ENCODE measurements at places on chromosomes 4 and X.

DNA sequence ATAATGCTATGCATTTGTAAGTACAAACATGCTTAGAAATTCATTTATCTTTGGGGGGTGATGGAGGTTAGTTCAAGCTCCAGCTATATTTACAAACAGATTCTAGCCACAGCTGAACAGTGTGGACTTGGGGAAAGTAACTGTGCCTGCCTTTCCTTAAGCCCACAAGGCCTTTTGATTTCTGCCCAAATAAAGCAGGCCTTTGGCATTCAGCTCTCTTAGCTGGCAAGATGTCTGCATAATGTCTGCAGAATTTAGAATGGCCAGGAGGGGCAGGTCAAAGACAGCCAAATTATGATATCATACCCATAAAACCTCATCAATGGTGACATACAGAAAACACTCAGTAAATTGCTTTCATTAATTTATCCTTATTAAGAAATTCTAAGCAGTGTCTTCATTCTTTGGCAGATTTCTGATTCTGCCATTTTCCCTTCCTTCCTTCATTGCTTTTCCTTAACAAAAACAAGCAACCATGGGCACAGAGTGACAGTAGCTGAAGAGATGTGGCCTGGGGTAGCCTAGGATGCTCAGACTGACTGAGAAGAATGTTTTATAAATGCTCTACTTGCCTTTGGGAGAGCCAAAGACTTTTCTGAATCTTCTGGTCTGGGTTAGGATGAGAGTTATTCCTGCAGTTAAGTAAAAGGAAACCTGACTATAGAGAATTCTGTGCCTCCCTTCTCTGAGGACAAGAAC is 538.7 kb upstream of the NR3C2 start:
- no peak for DNase-seq

GRCh38 chrX:109533631-109534030 is 3.0 kb upstream of the NXT2 start:
- no peak for DNase-seq

GRCh38 chr4:101762025-101762424 is 28.5 kb upstream of the BANK1 start:
- no peak for DNase-seq

DNA sequence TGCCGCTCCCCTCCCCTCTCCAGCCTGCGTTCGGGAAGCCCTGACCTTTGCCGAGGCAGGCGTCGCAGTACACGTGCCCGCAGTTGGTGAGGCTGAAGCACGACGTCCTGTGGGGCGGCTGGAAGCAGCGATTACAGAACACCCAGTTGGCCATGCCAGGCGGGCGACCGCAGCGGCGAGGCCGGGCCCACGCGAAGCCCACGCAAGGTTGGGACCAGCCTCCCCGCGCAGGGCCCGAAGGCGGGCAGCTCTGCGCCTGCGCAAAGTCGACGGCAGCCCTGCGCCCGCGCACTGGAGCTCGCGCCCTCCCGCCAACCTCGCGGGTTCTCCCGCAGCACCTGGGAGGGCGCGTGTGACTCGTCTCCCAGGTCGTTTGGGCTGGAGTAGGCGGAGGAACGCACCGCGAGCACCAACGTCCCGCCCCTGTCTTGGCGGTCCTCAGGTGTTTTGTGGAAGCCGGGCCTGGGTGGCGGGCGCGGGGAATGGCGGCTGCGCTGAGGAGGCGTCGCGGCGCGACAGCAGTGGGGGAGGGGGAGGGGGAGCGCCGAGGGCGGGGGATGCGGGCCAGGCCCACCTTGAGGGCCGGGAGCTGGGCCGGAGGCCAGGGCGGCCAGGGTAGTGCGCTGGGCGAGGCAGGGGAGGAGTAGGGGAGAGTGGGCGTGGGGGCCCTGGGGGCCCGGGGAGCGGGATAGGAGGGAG is at the start of gene RNF212:
TSS of gene RNF212 (minus strand) at position 254 of the 699 bp plus-strand sequence. CDS start at position 154, 100 bp downstream.
- DNase-seq: no peak

DNA sequence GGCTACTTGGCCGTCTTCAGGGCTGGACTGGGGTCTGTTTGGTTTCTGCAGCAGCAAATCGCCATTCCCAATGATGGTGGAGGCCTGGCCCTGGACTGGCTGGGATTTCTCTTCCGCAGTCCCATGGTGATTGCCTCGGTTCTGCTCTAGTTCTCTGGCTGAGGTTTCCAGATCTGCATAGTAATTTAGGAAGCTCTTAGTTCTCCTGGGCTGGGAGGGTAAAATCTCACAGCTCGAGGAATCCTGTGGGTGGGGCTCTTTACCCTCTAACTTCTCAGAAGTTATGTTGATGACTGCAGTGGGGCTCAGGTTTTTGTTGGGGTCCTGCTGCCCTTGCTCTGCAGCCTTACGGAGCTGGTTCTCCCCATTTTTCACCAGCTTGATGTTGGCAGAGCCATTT is 200.6 kb downstream of the APBB2 start:
- DNase-seq: no peak

- no peak for DNase-seq
These were observed 237.4 kb downstream of the DCLK2 start for GRCh38 chr4:150315691-150316090.

DNA sequence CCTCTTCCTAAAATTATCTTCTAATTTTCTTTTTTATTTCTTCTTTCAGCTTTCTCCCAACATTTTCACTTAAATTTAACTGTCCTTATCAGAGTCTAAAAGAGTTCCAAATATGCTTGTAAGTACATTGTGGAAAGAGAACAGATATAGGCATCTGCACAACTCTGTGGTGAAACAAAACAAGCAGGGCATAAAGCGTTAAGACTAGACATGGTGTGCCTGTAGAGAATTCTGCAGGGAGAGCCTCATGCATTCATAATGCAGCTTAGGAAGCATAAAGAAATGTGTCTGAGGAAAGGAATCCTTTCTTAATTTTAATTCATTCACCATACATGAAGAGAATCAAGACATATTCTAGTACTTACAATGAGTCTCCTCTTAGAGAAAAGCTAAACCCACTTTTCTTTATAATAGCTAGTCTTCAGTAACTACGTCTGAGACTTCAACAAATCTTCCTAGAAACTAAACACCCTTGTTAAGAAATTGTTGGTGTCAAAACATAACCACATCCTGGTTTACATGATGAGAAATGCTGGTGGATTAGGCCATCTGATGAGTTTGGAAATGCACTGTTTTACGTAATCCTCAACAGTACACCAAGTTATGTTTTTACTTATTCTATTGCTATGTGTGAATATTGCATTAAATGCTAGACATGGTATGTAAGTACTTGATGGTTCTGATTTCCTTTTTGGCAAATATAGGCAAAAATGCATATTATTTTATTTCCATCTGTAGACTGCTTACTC is 307.8 kb upstream of the GIMD1 start:
- DNase-seq: no peak

- DNase-seq: no peak
These were observed 16.8 kb upstream of the DMP1 start for GRCh38 chr4:87633243-87633642.

- DNase-seq: no peak
These were observed 1302.5 kb upstream of the TENM3 start for GRCh38 chr4:180940680-180941079.

GRCh38 chr4:157741642-157742041 is 431.2 kb downstream of the GASK1B start:
- no peak for DNase-seq

DNA sequence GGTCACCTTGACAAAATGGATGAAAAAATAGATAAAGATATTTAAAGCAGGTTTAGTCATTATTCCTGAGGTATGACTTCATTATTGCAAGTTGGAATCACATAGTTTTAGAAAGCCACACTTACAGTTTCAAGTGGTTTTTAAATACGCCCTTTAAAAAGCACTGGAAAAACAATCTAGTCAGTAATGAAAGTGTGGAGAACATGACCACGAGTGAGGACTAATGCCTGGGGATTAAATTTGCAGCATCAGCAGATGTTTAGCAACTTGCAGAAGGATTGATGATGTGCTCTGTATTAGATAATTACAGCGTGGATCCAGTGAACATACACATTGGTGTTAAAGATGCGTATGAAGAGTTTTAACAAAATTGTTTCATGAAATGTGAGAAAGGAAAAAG is 5.9 kb downstream of the SPARCL1 start:
- DNase-seq: no peak

GRCh38 chrX:7272346-7272745 is 124.4 kb upstream of the PUDP start:
- no peak for DNase-seq

GRCh38 chr4:2560167-2560566 is 23.7 kb downstream of the FAM193A start:
- DNase-seq: no peak

DNA sequence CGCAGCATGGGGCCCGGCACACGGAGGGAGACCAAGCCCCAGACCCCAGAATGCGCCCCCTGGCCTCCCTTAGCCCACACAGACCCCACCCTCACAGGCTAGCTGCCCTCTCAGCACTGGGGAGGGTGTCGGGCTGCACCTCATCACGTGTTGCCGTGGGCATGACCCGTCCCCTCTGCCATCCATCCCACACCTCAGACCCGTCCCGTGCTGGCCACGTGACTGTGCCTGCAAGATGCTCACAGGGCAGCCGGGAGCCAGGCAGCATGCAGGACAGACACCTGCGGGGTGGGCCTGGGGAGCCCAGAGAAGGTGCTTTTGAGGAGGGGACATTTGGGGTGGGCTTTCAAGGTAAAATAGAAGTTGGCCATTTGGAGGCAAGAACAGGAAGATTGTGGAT is 4.8 kb downstream of the MSANTD1 start:
- no peak for DNase-seq

GRCh38 chr4:181874602-181875001 is 368.6 kb upstream of the TENM3 start:
- DNase-seq: peak; percentile 2

DNA sequence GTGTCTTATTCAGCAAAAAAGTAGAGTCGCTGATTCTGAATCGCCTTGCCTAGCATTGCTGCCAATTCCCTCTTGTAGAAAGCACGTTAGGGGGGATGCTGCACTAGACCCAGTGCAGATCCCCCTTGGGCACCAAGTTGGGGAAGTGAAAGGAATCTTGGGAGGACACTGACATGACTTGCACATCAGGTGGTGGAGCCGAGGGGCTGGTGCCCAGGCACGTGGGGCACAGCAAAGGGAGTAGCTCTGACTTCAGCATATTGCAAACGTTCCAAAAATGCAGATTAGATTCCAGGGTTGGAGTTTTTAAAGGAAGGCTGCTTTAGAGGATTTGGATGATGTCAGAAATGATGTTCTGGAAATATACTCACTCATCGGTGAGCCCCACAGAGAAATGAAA is 47.4 kb upstream of the GPM6B start:
- no peak for DNase-seq

GRCh38 chr4:137361756-137362470 is 170.4 kb downstream of the PCDH18 start:
- DNase-seq: no peak

DNA sequence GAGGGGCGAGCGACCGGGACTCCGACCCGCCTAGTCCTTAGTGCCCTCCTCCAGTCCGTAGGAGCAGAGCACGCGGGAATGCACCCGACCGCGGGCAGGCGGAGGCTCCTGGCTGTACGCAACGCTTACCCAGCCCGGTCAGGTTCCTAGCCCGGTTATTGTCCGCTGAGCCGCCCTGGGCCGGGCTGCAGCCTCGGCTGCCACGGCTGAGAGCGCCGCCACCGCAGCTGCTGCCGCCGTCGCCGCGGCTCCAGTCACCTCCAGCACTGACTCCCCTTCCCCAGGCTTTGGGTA is at the start of gene AMER1:
TSS of gene AMER1 (minus strand) at position 268 of the 294 bp plus-strand sequence. CDS start 12,422 bp downstream, outside the sequence.
- no peak for DNase-seq

- DNase-seq: no peak
These were observed 2.9 kb upstream of the MND1 start for GRCh38 chr4:153341575-153342090.

DNA sequence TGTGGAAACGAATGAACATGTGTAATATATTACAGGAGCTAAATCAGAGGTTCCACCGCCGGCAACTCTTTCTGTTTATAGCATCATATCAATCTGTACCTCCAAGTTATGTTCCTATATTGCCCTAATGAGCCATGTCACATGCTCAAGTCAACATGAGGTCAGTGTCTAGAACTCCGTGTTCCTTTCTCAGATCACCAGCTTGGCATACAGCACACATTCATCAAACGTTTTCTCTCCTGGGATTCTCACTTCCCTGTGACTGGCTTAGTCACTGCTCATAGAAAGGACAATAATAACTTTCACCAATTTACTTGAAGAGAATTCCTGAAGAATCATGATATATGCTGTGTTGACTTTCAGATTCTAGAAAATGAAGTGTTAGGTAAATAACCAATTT is 532.0 kb upstream of the SPANXN1 start:
- no peak for DNase-seq

DNA sequence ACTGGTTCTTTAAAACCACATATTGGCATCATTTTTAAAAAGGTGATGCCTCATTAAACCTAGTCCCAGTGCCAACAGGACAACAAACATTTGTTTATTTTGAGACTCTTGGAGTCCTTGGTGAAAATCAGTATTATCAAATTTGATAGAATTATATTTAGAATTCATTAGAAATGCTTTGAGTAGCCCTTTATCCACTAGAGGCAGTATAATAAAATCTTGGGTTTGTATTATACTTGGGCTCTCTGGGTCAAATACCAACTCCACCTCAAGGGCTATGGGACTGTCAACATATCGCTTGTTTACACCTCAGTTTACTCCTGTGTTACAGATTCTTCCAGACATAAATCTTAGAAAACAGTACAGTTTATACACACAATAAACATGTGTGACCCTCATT is 335.7 kb upstream of the FSTL5 start:
- no peak for DNase-seq
